Fibroblast of skin of back (primary cell): ENCODE measurements at places on chromosomes 1 and 21.

DNA sequence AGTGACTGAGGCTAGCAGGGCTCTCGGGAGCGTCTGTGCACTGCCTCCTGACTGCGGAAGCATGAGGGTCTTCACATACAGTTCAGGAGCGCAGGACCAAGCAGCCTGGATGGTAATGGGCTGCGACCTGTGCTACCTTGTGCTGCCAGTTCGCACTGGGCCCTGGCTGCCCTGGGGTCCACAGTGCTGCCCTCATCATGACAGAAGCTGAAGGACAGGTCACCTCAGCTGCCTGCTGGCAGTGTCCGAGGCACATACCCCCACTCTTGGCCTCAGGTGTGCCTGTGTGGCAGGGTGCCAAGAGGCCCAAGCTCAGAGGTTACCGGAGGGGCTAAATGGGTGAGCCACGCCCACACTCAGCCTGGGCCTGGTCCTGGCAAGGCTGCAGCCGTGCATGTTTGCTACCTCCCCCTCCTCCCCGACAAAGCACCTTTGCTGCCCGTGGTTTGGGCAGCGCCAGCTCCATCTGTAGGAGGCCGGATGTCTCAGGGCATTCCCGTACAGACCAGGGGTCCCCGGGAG, 4.4 kb downstream of the JMJD4 start:
- no peak for DNase-seq

GRCh38 chr1:245148861-245149260, 5.9 kb upstream of the KIF26B start:
- DNase-seq: no peak

DNA sequence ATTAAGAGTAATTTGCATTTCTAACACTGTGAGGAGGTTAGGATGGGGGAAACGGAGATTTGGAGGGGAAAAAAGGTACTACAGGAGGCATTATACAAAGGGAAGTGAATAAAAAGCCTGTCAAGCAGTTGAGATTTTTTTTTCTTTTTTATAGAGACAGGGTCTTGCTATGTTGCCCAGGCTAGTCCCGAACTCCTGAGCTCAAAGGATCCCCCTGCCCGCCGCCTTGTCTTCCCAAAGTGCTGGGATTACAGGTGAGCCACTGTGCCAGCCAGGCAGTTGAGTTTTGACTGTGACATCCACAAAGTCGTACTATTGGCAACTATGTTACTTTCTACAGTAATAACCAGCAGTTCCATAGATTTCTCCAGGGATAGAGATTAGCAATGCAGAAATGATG, 2.6 kb downstream of the CLCC1 start:
- DNase-seq: no peak

GRCh38 chr1:45026446-45026845, 14.4 kb downstream of the UROD start:
- peak; percentile 10 for DNase-seq

DNA sequence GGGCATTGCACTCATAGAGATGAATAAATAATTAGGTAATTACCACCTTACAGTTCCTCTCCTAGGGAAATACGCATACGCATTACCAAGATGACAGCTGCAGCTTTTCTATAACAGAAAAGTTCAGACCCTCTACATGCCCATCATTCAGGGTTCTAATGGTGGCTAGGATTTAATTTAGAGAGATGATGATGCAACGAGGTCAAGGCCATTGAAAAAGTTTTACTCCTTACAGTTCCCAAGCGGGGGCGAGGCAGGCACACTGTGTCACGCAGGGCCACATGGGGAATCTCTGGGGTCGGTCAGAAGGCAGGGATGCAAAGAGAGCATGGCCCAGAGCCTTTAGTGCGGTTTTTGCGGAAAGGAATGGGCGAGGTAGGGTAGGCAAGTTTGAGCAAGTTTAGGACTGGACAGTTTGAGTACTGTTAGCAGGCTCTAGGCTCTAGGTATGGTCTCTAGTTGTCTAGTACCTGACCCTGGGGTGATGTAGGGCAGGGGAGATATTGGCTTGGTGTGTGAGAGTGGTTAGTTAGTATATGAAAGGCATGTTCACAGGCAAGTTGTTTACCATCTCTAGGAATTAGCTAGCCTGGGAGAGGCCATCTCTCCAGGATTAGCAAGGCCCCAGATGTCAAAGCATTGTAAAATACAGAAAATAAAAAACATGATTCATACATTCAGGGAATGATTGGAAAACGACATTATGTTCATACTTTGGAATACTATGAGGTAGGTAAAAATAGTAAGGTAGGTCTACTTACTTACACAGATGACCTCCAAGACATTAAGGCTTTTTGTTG, 29.6 kb upstream of the ID3 start:
- DNase-seq: no peak
